A549 treated with dexamethasone at 1 μM for 4 hours (cell line): ENCODE measurements at places on chromosomes 6 and 20. TPM values are rescaled to one million over a fixed set of nuclear protein-coding genes. Genes with fewer than 3 reads are reported as not detected.

The ULBP3 gene
- 2.7 to 5.5 TPM (median 5.2 TPM) in 5 replicates for total RNA-seq

The MAFB gene
- 0.19 to 0.37 TPM (median 0.28 TPM) in 5 replicates for total RNA-seq

The HLA-DOA gene
- total RNA-seq, result 0.09 TPM in 1 of 5 replicates, not detected in the others

The FGD2 gene
- not detected in 5 replicates for total RNA-seq

The MYLK4 gene
- total RNA-seq, result 0.09 to 0.18 TPM (median 0.13 TPM) in 5 replicates

The STK4 gene
- 12.3 to 17.9 TPM (median 16.2 TPM) in 5 replicates for total RNA-seq

The SCRT2 gene
- total RNA-seq, result 0.04 TPM in 1 of 5 replicates, not detected in the others

The PRDM13 gene
- 0.71 to 1.1 TPM (median 1.0 TPM) in 5 replicates for total RNA-seq

The BFSP1 gene
- total RNA-seq, result 4.1 to 4.9 TPM (median 4.5 TPM) in 5 replicates

The SDC4 gene
- total RNA-seq, result 88.5 to 111 TPM (median 102 TPM) in 5 replicates

The KDM1B gene
- total RNA-seq, result 6.5 to 9.5 TPM (median 8.6 TPM) in 5 replicates

The SMAP1 gene
- 16.9 to 20.8 TPM (median 19.4 TPM) in 5 replicates for total RNA-seq

The POU5F1 gene
- total RNA-seq, result 11.8 to 22.2 TPM (median 16.0 TPM) in 5 replicates

The REM1 gene
- 0.47 to 1.1 TPM (median 0.99 TPM) in 5 replicates for total RNA-seq

The EPHA7 gene
- 0.07 to 0.14 TPM (median 0.11 TPM) in 5 replicates for total RNA-seq

The PROCR gene
- 121 to 148 TPM (median 145 TPM) in 5 replicates for total RNA-seq

The KCNS1 gene
- total RNA-seq, result not detected in 5 replicates

The DNAH8 gene
- not detected in 5 replicates for total RNA-seq

The SIRPB2 gene
- total RNA-seq, result not detected in 5 replicates

The RREB1 gene
- total RNA-seq, result 8.9 to 17.4 TPM (median 15.1 TPM) in 5 replicates

The PRPH2 gene
- total RNA-seq, result not detected in 5 replicates

The PLCB4 gene
- total RNA-seq, result 14.9 to 25.2 TPM (median 20.0 TPM) in 5 replicates

The RNF182 gene
- total RNA-seq, result 2.9 to 3.6 TPM (median 3.4 TPM) in 5 replicates

The HNF4A gene
- 15.0 to 26.0 TPM (median 23.4 TPM) in 5 replicates for total RNA-seq

The MAP3K7 gene
- 11.0 to 14.1 TPM (median 13.0 TPM) in 5 replicates for total RNA-seq

The KCNK15 gene
- 0.41 to 0.73 TPM (median 0.66 TPM) in 5 replicates for total RNA-seq

The NOX3 gene
- total RNA-seq, result not detected in 5 replicates

The TP53TG5 gene
- total RNA-seq, result not detected in 5 replicates

The TBC1D32 gene
- total RNA-seq, result 0.71 to 1.3 TPM (median 0.97 TPM) in 5 replicates
